ENCODE measurements at places on chromosomes 5 and 9. TPM values are rescaled to one million over a fixed set of nuclear protein-coding genes. Genes with fewer than 3 reads are reported as not detected.

GRCh38 chr9:38380872-38381534, 11.5 kb upstream of the ALDH1B1 start:
- no peak for DNase-seq

DNA sequence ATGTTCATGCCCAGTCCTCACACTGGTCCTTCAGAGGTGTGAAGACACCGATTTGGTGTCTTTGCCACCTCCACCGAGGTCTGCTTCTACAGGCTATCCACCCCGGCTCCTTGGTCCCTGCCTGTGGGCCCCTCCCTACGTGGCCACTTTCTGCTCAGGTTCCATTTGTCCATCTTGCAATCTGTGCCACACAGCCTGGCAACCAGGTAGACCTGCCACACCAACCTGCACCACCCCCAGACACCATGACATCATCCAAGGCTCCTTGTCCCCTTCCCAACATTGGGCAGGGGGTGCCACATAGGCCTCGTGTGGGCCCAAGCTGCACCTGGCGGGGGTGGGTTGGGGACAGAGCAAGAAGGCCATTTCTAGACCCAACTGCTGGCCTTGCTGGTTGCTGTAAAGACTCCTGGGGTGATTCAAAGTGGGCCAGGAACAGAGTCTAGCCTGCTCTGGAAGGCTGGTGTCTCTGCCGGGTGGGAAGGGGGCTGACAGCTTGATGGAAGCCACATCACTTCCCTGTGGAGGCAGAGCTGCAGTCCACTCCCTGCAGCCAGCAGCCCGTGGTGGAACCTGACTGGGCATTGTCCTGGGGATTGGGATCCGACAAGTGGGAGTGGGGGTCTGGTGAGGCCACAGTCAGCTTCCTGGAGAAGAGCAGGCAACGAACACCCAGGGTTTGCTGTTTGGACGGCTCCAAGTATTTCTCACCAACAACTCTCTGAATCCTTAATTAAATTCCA, 65.8 kb upstream of the SLC25A51 start:
- DNase-seq, result no peak

DNA sequence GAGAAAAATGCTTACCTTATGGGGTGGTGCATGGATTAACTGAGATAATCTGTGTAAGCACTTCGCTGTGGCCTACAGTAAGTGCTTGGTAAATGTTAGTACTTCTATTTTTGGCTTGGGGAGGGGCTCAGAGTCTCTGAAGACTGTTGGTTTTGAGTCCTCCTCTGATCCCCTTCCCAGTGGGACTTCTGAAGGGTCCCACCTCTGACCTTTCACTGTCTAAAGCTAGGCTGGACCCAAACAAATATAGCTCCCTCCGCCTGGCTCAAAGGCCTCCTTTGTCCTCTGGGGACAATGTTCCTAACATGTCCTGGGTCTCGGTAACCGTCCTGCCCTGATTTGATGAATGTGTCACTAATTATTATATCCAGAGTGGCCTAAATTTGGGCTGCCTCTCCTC, 34.8 kb downstream of the CAMK2A start:
- DNase-seq, result no peak

- no peak for DNase-seq
Measured at GRCh38 chr5:166281433-166281832, 2010.0 kb upstream of the WWC1 start.

GRCh38 chr9:77521091-77521490, 127.0 kb downstream of the GNA14 start:
- DNase-seq, result no peak

- DNase-seq, result no peak
Measured at GRCh38 chr9:38026021-38026809, 42.8 kb downstream of the SHB start.

- DNase-seq, result no peak
Measured at GRCh38 chr9:84374013-84374412, 33.5 kb upstream of the SLC28A3 start.

The PRRT1B gene
- not detected for total RNA-seq

The PTCD2 gene
- 9.4 TPM for total RNA-seq

The MEIKIN gene
- total RNA-seq, result not detected

The PLAC8L1 gene
- 1.4 TPM for total RNA-seq
